ENCODE measurements at places on chromosomes 2 and 18. TPM values are rescaled to one million over a fixed set of nuclear protein-coding genes. Genes with fewer than 3 reads are reported as not detected.

GRCh38 chr18:25873833-25874232 is 216.6 kb downstream of the SS18 start:
- no peak for DNase-seq

- DNase-seq, result no peak
Measured at GRCh38 chr2:137249463-137250130, 484.3 kb downstream of the THSD7B start.

DNA sequence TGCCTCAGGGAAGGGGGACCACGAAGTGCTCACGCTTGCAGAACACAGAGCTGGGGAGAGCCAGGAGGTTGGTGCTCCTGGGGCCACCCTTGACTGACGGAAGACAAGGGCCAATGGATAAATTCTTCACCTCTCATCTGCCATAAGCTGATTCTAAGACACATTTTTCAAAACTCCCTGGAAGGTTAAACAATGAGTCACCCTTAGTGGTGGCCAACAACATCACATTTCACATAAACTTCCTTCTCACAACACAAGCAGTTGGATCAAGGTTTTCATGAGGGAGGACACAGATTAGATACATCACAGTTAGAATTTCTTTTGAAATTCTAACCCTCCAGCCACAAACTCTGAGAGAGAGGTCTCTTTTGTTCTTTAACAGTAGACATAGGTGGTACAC is 713.6 kb upstream of the POU3F3 start:
- no peak for DNase-seq

GRCh38 chr2:39068299-39069135 is 52.3 kb downstream of the SOS1 start:
- DNase-seq, result no peak

DNA sequence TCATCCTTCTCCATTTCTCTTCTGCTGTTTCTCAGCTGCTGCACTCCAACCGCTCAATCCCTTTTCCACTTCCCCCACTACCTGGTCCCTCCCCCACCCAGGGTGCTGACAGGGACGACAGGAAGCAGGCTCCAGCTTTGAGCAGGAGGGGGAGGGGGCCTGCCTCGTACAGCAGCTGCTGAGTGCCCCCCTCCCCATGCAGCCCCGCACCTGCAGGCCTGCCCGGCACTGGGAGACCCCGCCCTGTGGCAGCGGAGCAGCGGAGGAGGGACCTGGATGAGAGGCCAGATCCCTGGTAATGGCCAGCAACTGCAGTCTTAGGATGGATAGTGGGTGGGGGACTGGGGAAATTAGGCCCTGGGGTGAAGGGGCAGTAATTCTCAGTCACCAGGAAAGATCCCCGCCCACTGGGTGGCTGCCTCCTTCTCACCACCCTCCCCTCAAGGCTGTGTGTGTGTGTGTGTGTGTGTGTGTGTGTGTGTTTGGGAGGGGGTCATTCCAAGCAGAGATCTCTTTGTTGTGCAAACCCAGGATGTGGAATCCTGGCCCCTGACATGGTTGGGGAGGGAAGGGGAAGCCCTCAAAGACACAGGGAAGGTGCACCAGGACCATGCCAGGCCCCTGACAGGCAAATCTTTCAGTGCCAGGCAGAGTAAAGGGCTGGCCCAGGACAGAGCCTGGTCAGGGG is 6.8 kb upstream of the CRYBA2 start:
- no peak for DNase-seq

GRCh38 chr2:17762451-17762850 is 8.5 kb downstream of the GEN1 start:
- DNase-seq, result no peak

DNA sequence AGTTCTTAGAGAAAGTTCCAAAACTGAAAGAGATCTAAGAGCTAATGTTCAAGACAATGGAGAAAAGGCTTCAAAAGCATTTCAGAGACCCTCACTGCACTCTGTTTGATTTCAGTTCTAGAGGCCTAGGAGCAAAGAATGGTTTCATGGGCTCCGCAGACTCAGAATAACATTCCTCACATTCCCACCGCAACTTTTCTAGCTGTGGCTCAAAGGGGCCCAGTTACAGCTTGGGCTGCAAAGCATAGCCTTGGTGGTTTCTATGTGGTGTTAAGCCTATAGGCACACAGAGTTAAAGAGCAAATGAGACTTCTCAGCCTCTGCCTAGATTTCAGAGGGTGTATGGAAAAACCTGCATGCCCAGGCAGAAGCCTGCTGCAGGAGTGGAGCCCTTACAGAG is 73.0 kb downstream of the FSIP2 start:
- no peak for DNase-seq

Gene GREB1
- 32.6 TPM for total RNA-seq

Gene GDF7
- total RNA-seq, result 0.14 TPM

Gene G6PC2
- not detected for total RNA-seq

Gene CAPN14
- 0.21 TPM for total RNA-seq

Gene TBR1
- total RNA-seq, result 0.48 TPM

DNA sequence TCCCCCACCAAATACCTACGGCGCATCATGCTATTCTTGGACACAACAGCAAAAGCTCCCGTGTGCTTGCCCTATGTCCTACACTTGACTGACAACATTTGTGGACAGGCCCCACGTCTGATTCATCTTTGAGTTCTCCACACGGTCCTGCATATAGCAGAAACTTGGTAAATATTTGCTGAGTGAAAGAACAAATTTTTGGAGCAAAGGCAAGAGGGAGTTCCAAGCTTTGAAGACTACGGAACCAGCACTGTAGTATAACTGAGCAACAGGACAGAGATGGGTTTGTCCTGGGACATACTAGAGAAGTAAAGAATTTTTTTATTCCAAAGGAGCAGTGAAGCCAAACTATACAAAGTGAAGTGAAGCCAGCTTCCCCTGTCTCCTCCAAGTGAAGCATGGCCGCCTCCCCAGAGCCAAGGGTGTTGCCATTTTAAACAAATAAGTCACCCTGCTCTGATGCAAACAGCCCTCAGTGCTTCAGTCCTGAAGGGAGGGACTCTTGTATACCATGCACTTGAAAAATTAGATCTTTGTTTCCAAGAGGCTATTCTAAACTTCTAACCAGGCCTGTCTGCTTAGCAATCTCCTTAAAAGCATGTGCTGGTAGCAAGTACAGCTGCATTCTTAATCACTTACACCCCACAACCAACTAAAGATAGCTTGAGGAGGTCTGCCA is 35.9 kb downstream of the SPRED2 start:
- DNase-seq, result peak; percentile 47

DNA sequence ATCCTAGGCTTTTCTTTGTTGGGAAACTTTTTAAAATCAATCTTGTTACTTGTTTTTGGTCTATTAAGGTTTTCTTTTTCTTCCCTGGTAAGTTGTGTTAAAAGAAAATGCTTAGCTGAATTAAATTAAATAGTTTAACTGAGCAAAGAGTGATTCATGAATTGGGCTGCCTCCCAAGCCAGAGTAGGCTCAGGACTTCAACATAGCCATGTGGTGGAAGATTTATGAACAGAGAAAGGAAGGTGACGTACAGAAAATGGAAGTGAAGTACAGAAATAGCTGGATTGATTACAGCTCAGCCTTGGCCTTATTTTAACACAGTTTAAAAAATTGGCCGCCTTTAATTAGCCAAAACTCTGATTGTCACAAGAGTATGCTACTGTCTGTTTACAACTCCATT is 27.9 kb upstream of the GALNT5 start:
- DNase-seq, result peak; percentile 64

Gene DAW1
- total RNA-seq, result 0.46 TPM

Gene IL36RN
- not detected for total RNA-seq

GRCh38 chr2:20577495-20578235 is 73.2 kb downstream of the HS1BP3 start:
- DNase-seq, result no peak

DNA sequence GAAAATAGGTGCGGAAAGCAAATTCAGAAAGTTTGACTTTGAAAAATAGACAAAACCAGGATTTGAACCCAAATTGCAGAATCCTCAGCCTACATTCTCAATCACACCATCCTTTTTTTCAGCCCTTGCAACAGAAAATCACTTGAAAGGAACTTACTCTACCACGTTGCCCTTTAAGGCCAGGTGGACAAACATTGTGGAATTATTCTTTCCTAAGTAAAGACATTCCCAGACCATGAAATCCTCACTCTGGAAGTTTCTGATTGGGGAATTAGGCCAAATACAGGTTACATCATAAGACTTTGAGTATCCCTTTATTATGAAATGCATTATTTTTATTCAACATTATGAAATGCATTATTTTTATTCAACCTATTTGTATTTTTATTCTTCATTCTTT is 259.4 kb downstream of the RAD51AP2 start:
- no peak for DNase-seq

Gene PRSS56
- not detected for total RNA-seq

DNA sequence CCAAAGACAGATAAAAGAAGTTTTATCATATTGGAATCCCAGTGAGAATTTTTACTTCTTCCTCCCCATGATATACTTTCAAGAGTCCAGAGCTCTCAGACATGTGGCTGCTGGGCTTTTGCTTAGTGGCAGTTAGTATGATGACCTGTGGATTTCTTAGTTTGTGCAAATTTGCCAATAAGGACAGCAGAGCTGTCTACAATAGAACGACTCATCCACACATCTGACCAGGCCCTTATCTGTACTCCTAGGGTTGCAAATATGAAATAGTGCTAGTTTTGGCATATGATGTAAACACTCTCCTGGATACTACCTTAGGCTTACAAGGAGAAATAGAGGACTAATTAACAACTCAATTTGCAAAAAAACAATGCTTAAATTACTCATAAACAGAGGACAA is 758.4 kb upstream of the TMEFF2 start:
- DNase-seq, result no peak

Gene VRK2
- total RNA-seq, result 13.4 TPM

Gene EML6
- 0.92 TPM for total RNA-seq

DNA sequence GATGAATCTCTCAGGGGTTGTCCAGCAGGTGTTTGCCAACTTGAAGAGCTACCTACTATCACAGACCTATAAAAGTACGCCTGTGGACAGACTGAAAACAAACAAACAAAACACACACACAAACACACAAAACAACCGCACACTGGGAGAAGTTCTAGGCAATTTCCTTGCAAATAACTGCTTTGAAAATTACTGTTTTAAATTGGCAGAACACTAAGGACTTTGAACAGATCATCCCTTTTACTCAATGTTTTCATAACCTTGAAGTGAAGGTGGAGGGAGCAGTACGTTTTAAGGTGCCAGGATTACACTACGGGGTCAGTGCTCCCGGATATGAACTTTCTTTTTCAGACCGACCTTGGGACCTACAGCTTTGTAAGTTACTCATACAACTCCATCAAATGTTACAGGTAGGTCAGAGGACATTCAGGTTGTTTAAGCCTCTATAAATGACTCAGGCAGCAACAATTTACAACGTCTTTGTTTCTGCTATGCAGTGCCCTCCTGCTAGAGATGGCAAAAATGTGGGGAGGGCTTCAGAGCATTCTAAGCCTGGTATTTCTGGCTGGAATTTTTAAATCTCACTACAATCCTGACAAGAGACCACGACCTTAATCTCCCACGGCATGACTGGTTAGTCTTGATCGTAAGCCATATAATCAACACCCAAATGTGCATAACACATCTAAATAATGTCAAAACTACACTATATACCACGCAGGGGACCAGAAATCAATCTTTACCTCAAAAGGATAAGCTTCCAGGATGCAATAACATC is 1.4 kb upstream of the SLC20A1 start:
- DNase-seq, result peak; percentile 32
